Activated B cell treated with CpG ODN at 0.5 μM for 24 hours (primary cell): ENCODE measurements at places on chromosomes 11 and 22.

DNA sequence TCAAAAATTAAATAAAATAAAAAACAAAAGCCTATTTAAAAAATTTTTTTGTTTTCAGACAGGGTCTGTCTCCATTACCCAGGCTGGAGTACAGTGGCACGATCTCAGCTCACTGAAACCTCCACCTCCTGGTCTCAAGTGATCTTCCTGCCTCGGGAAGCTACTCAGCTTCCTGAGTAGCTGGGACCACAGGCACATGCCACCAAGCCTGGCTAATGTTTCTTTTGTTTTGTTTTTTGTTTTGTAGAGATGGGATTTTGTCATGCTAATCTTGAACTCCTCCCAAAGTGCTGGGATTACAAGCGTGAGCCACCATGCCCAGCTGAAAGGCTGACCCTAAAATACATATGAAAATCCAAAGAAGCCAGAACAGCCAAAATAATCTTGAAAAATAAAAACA lies 20.4 kb upstream of the L3MBTL2 start:
- no peak for DNase-seq

DNA sequence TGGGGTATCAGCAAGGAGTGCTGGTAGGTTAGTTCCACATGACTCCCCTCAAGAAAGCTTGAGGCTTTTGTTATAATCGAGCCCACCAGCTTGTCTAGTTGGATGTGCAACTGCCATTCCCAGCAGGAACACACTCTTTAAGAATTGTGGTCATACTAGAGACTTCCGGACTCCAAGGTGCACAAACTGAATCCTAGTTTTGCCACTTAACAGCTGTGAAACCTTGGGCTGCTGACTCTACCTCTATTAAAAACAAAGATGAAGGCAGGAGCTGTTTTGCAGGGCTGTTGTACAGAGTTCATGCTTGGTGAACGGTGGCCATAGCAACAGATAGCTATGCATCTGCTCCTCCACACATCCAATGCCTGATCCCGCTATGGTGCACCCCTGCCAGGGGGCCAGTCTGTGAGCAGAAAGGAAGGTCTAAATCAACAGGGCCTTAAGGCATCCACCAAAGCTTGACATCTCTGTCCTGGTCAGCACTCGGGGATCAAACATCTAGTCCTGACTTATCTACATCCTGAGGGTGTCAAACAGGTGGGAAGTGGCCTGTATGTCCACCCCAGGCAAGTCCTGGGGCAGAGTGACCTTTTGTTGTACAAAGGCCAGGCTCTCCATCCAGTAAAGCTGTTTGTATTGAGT lies 36.4 kb downstream of the DKK3 start:
- DNase-seq, result no peak

- no peak for DNase-seq
Measured at GRCh38 chr11:59967677-59968394, 4.0 kb downstream of the OOSP4A start.

GRCh38 chr22:30861688-30862552 lies 106.7 kb downstream of the MORC2 start:
- peak; percentile 6 for DNase-seq

- DNase-seq, result no peak
Measured at GRCh38 chr11:9069256-9069655, 22.1 kb downstream of the SCUBE2 start.

GRCh38 chr11:120766318-120766717 lies 254.8 kb downstream of the GRIK4 start:
- no peak for DNase-seq

GRCh38 chr11:66469441-66469840 lies 2.7 kb downstream of the PELI3 start:
- DNase-seq, result no peak

DNA sequence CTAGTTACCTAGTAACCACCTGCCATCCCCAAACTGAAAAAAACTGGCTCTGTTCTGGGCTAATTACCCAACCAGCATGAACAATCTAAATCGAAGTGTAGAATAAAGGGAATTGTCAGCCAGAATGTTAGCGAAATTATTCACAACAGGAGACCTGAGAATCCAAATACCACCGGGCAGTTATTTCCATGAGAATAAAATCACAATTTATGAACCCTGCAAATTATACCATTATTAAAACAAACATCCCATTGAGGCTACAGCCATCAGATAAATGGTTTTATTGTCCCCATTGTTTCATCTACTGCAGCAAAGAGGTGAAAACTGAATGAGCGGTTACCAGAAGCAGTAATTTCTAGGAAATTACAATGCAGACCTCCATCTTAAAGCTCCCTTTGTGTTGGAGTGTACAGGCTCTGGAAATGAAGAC lies 21.7 kb downstream of the FAM168A start:
- no peak for DNase-seq

GRCh38 chr22:20243537-20244249 lies 24.4 kb downstream of the RTN4R start:
- DNase-seq, result no peak

DNA sequence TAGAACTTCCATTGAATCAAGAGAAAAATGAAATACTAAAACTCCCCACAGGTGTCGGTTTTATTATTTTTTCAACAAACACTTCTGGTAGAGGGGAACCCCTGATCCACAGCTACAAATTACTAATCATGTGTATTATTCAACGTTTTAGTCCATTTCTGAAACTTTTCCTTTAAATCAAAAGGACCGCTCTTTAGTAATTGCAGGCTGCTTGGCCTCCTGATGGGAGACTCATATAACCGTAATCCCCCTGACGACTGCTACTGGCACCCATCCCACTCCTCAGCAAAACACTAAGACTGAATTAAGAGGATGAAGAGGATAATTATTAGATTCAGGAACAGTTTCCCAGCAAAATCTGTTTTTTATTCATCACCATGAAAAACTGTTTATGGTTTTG lies 46.4 kb downstream of the PAX6 start:
- DNase-seq, result no peak

DNA sequence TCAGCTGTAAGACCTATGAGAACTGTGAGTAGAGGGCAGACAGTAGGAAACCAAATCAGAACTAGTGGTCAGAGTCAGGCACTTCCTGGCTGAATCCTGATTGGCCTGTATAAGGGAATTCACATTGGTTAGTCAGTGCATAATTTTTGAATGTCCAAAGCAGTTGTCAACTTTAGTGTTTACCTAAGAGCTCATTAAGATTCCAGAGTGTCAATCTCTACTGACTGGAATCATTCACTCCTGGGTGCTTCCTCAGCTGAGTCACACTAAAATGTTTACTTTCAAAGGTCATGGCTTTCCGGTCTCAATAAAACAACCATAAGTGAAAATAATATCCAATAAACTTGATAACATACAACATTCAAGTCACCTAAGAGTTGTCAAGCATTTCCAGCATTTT lies 306.1 kb downstream of the C11orf87 start:
- DNase-seq, result no peak

DNA sequence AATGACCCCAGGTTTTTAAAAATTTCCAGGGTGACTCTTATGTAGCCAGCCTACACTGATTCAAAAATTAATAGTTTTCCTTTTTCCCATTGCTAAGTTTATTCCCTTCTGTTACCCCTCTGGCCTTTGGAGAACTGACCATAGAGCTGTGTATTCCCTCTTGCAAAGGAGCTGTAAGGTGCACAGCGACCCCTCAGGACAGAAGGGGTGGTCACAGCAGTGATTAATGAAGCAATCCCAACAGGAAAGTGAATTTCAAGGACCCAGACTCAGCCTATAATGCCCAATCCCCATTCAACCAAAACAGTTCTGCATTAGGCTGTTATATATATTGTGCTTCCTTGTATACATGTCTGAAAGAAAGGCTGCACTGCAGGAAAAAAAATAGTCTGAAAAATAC lies 147.1 kb downstream of the WT1 start:
- no peak for DNase-seq

DNA sequence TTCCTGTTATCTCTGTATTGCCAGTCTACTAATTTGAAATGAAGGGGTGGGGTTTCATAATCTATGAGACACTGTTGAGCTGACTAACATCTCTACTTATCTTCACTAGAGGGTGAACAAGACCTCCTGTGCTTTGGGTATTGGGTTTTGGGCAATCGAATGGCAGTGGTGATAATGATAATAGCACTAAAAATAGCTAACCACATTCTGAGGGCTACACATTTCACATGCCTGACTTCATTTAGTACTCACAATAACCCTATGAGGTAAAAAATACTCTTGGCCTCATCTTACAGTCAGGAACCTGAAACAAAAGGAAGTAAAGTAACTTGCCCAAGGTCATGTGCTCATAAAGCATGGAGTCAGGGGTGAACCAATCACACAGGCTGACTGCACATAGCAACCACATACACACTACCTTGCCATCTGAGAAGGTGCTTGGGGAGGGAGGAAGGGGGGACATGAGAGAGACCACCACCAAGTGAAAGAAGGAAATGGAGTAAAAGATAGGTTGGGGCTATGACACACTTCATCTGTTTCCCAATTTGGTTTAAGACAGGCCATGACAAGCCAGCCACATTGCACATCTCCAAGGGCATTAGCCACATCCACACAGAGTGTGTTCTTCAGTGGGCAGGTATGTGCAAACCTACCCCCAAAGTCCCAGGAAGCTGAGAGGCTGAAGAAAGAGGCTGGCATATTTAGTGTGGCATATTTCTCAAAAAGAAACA lies 387.6 kb upstream of the DDI1 start:
- no peak for DNase-seq

DNA sequence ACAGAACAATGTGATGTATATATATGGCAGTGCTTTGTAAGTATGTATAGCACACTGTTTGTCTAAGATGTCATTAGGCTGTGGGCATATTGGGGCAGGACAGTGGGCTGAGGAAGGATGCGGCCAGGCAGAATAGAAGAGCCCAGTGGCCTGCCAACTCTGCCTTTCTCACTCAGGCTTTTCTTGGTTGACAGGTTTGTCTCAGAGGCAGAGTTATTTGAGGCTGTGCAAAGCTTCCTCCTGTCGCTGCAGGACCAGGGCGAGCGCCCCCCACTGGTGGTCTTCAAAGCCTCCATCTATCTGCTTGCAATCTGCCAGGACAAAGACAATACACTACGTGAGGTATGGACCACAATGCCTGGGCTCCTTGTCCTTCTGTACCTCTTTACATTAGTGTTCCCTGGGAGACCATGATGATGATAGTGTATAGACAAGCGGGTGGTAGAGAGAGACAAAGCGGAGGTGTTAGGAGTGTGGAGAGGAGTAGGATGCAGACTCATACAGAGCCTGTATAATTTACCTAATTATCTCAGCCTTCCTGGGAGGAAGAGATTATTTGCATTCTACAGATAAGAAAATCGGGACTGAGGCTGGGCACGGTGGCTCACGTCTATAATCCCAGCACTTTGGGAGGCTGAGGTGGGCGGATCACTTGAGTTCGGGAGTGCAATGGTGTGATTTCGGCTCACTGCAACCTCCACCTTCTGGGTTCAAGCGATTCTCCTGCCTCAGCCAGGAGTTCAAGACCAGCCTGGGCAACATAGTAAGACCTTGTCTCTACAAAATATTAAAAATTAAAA lies 37.3 kb upstream of the CCDC134 start:
- DNase-seq, result no peak

DNA sequence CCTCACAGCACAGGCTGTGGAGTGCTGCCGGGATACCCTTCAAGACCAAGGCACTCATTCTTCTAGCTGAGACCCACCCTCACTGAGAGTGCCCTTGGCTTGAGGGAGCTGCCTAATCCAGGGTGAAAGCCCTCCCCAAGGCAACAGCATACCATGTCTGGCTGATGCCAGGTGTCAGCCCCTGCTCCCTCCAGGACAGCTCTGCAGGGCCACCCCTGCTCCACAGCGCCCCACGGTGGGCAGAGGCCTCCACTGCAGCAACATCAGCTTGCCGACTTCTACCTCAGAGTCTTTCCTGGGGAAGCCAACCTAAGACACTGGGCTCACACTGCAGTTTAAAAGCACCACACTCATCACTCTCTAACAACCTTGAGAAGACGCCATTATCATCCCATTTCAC lies 29.0 kb downstream of the TTLL1 start:
- no peak for DNase-seq

- no peak for DNase-seq
Measured at GRCh38 chr22:39617342-39617741, 46.8 kb downstream of the CACNA1I start.

DNA sequence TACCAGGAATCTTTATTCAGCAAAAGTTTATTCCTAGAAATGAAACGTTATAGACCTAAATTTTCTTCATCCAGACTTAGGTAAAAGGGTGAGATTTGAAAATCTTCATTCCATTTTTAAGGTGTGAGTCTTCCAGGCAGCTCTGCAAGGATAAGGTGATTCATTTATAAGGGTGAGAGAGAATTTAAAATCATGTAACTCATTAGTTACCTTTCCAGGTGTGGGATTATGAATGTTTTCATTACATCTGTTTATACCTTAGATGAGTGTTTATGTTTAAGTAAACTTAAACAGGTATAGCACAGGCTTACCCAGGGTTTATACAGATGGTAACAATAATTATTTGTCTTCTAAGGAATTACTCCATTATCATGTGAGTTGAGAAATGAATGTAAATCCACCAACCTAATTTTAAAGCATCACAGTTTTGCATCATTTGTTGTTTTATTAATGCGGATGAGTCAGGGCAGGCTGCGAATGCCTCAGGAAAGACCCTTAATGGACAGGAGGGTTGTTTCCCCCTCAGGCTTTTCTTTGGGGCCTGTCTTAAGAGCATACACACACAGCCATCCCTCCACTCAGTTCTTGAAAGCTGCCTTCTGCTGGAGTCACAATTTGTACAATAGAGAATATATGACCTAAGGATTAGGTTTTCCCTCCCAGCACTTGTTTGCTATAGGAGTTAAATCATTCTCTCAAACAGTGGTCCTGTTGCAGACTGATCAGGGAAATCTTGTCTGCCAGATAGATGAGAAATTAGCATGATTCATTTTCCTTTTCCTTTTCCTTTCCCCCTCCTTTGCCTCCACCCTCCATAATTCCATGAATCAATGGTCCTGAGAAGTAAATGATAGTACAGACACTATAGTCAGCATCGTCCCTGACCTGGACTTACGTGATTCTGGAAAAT lies 3.0 kb downstream of the PRSS23 start:
- DNase-seq, result no peak

- no peak for DNase-seq
Measured at GRCh38 chr22:19859861-19860510, 5.3 kb upstream of the GNB1L start.

DNA sequence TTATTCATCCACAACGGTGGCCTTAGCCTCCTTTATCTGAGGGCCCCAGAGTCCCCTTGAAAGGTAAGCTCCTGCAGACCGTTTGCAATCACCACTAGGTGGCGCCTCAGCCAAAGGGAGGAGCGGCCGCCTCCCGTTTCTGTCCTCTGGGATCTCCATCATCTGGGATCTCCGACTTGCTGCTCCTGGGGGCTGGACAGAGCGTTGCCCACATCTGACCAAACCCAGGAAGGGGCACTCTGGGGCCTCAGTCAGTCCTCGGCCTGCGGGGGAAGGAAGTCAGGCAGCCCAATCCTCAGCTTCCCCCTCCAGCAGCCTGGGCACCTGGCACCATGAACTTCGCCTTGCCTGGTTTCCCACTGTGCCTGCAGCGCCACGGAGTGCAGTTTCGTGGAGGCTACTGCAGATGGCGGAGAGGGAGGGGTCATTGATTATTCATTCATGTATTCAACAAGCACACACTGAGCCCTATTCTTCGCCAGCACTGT lies 23.5 kb downstream of the TP53I11 start:
- DNase-seq, result peak; percentile 59
